ENCODE measurements at places on chromosomes 4 and X.

GRCh38 chr4:171017593-171017992 is 795.6 kb upstream of the GALNTL6 start:
- DNase-seq = no peak

DNA sequence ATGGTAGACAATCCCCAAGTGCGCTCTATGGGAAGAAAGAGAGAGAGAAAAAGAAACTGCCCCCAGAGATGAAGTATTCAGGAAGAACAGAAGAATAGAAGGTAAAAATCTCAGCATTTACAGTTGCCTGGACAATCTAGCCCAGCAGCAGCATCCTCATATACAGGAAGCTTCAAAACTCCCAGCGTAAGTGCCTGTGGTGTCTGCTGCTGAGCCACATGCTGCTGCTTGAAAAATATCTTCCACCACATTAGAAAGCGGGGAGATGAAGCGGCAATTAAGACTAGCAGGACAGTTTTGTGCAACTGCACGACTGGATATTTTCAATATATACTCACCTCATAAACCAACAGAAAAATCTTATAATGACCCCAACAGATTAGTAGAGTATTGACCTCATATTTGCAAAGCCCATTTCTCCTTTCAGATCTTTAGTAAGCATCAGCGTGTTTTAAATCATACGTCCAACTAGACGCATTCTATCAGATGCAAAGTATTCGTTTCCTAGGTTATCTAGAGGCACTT is 972.0 kb upstream of the TENM3 start:
- no peak for DNase-seq

GRCh38 chr4:153472122-153473037 is 6.2 kb downstream of the TMEM131L start:
- no peak for DNase-seq

DNA sequence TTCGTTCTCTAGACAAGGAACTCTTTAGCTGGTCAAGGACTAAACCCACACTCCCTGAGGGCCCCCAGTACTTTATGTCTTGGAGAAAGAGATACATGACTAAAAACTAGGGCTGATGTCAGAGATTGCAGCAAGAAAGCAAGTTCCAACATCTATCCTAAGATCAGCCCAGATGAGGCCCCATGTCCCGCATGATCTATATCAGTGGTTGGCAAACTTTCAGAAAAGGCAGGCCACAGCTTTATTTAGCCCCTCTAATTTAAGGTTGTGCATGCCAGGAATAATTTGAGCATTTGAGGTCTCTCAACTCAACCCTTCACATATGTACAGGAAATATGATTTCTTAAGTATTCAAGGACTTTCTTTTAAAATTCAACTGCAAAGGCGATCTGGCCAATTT is 44.1 kb upstream of the FRMD7 start:
- no peak for DNase-seq

GRCh38 chrX:15398874-15399273 is 14.7 kb upstream of the VEGFD start:
- no peak for DNase-seq

All from activated CD8-positive, alpha-beta memory T cell treated with anti-CD3 and anti-CD28 coated beads for 4 hours (primary cell).